ENCODE measurements at places on chromosomes 1 and 21. TPM values are rescaled to one million over a fixed set of nuclear protein-coding genes. Genes with fewer than 3 reads are reported as not detected.

DNA sequence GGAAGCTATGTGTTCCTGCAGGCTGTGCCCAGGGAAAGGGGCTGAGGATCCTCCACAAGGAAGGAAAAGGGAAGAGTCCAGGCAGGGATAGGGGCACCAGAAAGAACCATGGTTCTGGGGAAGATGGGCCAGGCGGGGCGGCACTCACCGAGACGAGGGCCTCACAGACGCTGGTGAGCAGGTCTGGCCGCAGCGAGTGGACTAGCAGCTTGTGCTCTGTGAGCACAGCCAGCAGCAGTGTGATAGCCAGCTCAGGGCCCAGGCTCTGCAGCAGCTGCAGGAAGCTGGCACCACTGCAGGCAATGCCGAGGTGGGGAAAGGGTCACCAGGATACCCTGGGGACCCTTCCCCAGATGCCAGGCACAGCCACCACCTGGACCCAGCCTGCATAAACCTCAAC, 5.8 kb downstream of the DENND4B start:
- DNase-seq, result no peak

Gene HMCN1
- total RNA-seq, result 1.6 TPM

GRCh38 chr1:232137066-232137465, 492.9 kb downstream of the SIPA1L2 start:
- no peak for DNase-seq

- DNase-seq, result no peak
Measured at GRCh38 chr1:6082430-6082971, 36.8 kb downstream of the KCNAB2 start.

Gene ARHGAP29
- 37.2 TPM for total RNA-seq

Gene GJA4
- not detected for total RNA-seq

Gene PAQR6
- 0.37 TPM for total RNA-seq

Gene PTP4A2
- 398 TPM for total RNA-seq

GRCh38 chr1:5707566-5708345, 284.5 kb downstream of the NPHP4 start:
- peak; percentile 4 for DNase-seq

- DNase-seq, result peak; percentile 76
Measured at GRCh38 chr1:107593501-107594209, 371.3 kb downstream of the VAV3 start.

DNA sequence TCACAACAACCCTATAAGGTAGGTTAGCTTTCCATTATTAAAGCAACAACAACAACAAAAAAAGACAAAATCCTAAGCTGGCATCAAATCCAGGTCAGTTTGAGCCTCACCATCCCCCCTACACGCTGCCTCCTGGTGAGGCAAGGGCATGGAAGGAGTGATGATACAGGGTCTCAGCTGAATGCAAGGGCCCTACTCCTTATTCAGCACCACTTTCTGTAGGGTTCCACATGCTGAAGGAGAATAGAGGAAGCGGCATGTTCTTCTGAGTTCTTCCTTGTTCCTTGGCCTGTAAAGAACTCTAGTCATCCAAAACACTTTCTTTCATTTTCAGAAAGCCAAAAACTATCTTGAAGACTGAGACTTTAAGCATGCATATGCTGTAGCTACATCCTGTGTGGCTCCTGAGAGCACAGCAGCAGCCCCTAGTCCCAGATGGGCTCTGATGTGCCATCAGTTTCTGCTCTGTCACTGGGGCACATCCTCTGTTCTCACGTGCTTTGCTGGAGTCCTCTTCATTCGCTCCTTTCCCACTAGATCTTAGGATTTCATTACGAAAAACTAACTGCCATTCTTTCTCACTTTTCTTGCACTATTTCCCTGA, 6.2 kb downstream of the ILDR2 start:
- DNase-seq, result no peak

Gene CDCA8
- total RNA-seq, result 36.8 TPM

GRCh38 chr1:22702296-22703085, 8.1 kb upstream of the EPHB2 start:
- DNase-seq, result no peak

Gene AGMAT
- 2.6 TPM for total RNA-seq

DNA sequence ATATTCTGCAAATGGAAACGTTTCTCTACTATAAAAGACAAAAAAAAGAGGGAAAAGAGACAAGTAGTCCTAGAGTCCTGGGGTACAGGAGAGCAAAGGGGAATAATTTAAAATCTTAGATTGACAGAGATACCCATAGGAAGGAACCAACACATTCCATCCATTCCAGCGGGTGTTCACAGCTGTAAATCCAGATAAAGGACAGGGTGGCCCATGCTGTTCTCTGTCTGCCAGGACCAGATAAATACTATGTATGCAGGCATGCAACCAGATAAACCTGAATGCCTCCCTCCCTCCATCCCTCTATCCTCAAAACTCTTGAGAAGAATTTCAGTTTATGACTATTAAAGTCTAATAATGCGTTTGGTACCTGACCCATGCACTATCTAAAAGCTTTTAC, 131.8 kb downstream of the PTPN14 start:
- DNase-seq, result no peak

- DNase-seq, result no peak
Measured at GRCh38 chr21:26877018-26877417, 31.8 kb upstream of the ADAMTS1 start.

- DNase-seq, result peak; percentile 79
Measured at GRCh38 chr1:78840453-78841271, 165.9 kb downstream of the ADGRL4 start.

DNA sequence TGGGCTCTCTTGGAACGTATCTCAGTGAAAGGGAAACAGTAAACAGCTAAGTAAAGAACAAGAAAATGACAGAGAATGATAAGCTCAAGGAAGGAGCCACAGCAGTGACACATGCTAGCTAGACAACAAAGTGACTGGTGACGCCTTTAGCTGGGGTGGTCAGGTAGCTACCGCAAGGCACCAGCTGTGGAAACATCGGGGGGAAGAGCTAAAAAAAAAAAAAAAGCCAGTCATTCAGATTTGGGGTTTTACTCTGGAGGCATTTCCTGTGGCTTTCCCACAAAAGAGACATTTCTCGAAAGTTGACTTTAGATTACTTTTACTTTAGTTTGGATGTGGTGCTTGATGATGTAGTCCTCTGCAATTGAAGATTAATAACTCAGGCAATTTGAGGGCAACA, 2.1 kb downstream of the FHAD1 start:
- peak; percentile 15 for DNase-seq

DNA sequence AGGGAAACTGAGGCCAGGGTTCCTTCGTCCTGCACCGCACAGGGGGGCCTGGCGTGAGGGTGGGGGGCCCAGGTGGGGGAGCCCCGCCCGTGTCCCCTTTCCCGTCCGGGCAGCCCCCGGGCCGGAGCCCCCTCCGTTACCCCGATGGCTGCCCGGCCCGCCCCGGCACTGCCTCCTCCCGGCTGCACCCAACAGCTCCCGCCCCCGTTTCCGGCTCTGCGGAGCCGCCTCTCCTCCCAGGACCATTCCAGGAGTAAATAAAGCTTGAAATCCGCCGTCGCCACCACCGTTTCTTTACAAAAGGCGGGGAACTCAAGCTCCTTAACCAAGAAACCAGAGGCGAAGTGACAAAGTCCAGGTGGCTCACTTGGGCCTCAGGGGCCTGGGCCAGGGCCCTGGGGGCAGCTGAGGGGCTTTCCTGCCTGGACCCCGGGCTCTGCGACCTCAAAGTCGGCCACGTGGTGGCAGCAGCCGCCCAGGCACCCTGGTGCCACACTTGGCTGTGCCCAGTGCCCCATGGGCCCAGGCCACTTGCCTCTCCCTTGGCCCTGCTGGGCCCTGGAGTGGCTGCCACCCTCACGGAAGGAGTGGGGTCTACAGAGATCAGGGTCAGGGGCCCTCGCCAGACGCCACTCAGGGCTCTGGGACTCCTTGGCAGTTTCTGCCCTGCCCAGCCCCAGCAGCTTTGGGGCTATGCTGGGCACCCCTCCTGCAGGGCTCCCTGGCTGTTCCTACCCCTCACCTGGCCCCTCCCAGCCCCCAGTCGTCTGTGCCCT, 514 bp upstream of the FAAP20 start:
- DNase-seq, result peak; percentile 86

DNA sequence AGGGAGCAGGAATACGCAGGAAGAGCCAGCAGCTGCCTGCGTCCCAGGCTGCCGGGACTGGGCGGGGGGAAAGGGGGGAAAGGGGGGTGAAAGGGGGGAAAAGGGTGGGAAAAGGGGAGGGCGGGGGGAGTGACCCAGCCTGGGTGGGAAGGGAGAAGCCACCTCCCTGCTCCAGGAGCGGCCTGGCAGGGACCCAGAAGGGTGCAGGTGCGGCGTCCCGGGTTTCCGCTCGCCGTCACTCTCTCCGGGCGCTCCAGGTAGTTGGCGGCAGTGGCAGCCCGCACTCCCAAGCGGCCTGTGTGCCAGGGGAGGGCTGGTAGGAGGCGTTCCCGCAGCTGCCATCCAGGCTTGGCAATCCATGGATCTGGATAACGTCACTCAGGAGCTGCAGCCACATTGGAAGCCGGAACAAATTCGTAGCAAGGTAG, 141.0 kb upstream of the NGF start:
- DNase-seq, result no peak

Gene B3GALT2
- total RNA-seq, result not detected

Gene TNFRSF1B
- total RNA-seq, result 1.5 TPM

DNA sequence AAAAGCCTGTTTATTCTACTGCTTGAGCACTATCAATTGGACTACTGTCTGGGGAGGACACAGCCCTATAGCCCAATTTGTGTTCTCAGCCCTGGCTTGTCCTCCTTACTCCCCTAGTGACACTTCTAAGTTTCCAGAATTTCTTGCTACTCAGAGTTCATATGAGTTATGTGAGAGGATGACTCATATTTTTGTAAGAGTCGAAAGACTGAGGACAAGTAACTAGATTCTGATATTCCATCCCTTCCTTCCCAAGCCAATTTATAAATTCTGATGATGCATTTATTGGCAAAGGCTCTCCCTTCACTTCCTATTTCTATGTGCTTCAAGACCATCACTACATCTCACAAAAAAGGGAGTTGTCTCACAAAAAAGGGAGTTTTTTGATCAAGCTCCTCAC, 422.2 kb upstream of the DEPDC1 start:
- no peak for DNase-seq

DNA sequence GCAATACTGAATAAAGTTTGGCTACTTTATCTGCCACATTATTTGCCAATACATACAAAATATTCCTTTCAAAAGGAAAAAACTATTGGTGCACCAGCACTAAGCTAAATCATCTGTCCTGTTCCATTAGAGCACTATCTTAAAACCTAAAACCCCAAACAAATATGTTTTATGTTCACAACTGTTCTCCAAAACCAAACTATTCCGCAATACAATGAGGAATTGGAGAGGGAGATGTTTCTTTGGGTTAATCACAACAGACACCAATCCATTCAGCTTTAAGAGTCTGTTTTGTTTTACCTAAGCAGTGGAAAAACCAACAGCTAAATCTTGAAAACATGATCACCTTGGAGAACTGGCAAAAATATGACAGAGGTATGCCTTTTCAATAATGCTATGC, 85.1 kb downstream of the ZNF644 start:
- no peak for DNase-seq

GRCh38 chr21:41874611-41875010, 4.5 kb downstream of the PRDM15 start:
- DNase-seq, result no peak

DNA sequence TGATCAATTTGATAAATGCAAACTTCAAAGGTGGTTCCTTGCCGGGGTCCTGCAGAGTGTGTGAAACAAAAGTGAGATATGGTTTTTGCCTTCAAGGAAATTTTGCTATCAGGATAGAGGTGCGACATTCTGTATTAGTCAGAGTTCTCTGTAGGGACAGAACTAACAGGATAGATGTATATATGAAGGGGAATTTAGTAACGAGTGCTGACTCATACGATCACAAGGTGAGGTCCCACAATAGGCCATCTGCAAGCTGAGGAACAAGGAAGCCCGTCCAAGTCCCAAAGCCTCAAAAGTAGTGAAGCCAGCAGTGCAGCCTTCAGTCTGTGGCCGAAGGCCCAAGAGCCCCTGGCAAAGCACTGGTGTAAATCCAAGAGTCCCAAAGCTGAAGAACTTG, 157.0 kb downstream of the RYR2 start:
- no peak for DNase-seq

Gene NES
- total RNA-seq, result 0.37 TPM

GRCh38 chr1:27726173-27727044, 648 bp downstream of the FAM76A start:
- DNase-seq, result peak; percentile 56

DNA sequence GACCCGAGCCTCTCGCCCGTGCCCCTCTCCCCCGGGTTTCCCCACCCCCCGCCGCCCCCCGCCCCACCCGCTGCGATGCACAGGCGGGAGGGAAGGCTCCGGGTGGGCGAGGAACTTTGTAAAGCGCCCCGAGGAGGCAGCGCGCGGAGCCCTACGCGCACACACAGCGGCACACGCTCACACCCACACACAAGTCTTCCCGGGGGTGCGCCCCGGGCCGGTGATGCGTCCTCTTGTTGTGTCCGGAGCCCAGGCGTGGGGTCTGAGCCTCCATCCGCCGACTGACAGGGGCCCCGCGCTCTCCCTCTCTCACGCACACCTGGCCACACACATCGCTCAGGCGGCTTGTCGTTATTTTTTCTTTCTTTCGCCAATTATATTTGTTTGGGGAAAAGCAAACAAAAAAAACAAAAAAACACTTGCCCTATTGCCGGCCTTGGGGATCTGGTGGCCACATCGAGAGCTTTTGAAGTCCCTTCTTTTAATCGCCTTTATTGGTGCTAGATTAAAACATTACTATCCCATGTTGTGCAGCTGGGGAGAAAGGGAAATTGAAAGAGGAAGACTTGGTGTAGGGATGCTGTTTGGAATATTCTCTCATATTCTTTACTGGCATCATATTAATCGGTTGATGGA, 770 bp downstream of the NTNG1 start:
- DNase-seq, result peak; percentile 50

GRCh38 chr1:105427543-105427942, 1628.9 kb upstream of the PRMT6 start:
- DNase-seq, result no peak

GRCh38 chr1:242813490-242814091, 289.1 kb upstream of the PLD5 start:
- DNase-seq, result no peak

DNA sequence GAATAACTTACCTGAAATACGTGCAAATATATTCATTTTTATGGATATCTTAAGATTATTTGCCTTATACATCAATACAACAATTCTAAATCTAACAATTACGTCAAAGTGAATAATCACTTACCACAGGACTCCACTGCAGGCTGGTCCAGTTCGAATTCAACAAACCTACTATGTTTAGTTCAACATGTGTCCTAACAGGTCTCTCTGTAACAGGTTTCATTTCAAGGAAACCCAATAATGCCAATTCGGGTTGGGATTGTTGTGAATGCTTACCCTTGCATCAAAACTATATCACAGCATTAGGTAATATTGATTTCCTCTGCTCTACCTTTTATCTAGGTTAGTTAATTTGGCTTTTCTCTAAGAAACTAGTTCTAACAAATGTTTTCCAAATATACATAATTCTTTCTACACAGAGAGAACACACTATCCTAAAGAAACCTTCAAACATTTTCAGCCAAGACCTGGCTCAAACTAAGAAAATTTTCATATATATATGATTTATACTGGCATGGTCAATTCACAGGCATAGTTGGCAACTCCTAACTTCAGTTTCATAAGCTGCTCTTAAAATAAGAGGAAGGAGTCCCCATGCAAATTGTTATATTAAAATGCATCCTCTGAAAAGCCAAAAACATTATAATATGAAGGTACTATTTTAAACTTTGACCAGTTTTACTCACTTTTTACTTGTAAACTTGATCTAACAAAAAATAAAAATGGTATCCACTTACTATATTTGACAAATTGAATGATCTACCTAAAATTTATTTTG, 4.5 kb downstream of the IVNS1ABP start:
- DNase-seq, result no peak
